NCI-H187 treated with DMSO at 0.1 percent for 48 hours (cell line): ENCODE measurements at places on chromosomes 2 and 18.

DNA sequence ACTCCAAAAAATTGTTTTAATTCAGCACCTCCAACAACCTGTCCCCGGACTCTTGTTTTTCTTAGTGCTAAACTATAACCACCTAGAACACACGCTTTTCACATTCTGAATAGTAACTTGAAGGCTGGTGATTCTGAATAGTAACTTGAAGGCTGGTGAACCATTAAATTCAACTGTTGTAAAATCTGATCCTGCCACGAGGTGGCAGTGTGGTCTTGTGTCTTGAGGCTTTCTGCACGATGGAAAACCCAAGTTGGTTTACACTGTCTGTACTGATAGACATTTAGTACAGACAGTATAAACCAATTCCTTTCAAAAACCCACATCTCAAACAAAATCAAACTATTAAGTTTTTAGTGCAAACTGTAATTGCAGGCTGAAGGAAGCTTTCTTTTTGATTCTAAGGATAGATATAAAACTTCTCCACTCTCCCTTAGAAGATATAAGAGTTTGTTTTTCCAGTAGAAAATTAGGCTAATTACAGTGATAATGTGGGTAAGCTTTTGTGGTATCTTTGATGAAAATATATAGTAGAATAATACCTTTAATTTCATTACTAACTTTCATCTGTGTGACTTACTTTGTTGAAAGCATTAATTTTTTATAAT lies 57.6 kb downstream of the VAPA start:
- DNase-seq: no peak

DNA sequence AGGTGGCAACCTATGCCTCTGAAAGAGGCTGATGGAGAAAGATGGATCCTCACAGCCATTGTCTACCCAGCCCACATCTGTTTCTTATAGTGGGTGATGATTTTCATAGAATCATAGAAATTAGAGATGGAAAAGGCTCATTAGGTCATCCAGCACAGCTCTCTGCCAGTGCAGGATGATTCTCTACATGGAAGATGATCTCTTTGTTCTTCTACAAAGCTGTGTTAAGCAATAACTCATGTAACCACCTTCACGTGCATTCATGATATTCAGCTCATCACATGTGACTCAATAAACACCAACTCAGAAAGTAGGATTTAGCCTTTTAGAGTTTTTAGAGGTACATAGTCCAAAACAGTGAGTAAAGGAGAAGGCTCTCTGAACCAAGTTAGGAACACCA lies 539.4 kb upstream of the ID2 start:
- DNase-seq: no peak

- no peak for DNase-seq
These were observed 281.8 kb downstream of the GULP1 start for GRCh38 chr2:188573453-188573852.

DNA sequence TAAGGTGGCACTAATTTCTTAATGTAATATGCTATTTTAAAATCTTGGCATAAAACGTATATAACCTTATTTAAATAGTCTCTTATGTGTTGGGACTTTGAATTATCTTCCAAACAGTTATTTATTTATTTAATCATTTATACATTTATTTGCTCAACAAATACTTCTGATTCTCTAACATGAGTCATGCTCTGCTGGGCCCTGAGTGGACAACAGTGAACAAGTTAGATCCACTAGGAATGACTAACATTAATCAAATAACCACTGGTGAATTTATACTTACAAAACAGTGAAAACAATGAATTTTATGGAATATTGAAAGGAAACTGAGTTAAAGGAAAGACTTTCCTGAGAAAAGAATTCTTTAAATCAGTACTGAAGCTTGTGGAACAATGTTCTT lies 1257.2 kb upstream of the CHAC2 start:
- DNase-seq: no peak

DNA sequence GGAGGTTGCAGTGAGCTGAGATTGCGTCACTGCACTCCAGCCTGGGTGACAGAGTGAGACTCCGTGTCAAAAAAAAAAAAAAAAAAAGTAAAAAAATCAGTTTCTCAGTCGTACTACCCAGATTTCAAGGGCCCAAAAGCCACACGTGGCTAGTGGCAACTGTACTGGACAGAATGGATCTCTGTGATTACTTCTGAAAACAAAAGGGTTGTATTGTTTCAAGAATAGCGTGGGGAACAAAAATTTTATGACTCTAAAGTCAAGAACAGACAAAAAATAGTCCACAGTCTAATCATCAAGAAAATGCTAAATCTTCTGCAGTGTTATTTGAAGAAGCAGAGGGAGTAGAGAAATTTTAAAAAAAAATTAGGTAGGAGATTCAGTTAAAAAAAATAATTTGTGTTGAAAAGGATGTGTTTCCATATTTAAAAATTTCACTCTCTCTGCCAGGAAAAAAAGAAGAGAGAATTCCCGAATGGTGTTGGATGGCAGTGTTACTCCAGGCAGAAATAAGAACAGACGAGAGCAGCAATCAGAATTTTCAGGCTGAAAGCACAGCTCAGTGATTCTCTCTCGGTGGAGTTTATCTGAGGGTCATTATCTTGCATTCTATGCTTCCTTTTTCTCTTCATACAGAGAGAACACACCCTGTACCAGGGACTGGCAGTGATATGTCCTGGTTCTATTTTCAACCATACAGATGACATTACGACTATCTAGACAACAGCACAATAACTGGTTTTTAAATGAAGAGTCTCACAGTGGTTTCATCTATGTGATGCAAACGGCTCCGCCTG lies 61.8 kb downstream of the CABYR start:
- DNase-seq: no peak

DNA sequence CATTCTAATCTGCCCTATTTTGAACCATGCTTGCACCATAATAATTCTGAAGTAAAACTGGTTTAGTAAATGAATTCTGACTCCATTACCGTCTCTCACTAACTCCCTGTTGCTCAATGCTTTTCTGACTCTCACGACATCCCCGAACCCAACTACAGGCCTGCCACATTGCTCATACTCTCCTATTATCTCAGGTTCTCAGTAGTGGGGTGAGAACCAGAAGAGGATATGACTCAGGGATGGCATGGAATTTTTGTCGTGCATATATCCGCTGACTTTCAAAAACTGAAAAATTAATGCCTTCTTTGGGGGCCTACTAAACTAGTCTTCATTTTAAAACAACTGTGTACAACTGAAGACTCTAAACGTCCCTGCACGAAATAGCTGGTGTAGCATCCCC lies 34.3 kb downstream of the NETO1 start:
- DNase-seq: no peak

- no peak for DNase-seq
These were observed 17.2 kb downstream of the PCBP1 start for GRCh38 chr2:70104231-70105111.
